Activated naive CD4-positive, alpha-beta T cell (primary cell): ENCODE measurements at places on chromosomes 2 and 18.

- DNase-seq, result no peak
Measured at GRCh38 chr2:65558743-65559142, 126.3 kb upstream of the SPRED2 start.

DNA sequence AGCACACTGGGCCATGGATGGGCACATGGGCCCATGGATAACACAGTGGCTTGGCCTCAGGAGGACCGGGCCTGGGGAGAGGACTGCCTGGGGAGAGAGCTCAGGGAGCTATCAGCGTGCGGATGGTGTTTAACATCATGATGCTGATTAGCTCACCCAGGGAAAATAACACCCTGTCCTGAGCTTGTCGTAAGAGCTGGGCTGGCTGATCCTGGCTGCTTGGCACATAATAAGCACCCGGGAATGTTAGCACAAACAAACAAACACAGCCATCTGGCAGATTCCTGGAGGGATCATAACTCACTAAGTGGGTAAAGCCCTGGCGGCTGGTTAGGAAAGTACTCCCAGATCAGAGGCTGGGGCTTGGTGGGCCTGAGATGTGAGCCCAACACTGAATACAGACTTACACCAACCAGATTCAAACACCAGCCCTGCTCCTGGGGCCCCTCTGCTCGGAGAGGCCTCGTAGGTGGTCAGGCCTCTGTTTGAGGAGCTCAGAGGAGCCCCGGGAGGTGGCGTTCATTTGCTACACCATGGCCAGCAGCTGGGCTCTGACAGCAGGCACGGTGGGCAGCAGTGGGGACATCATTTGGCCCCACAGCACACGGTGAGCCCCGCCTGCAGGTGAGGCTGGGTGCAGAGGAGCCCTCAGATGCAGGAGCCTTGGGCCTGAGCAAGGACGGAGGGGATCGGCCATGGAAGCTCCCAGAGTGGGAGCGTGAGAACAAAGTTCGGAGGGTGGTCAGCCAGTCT is 193.4 kb upstream of the HDAC4 start:
- no peak for DNase-seq

DNA sequence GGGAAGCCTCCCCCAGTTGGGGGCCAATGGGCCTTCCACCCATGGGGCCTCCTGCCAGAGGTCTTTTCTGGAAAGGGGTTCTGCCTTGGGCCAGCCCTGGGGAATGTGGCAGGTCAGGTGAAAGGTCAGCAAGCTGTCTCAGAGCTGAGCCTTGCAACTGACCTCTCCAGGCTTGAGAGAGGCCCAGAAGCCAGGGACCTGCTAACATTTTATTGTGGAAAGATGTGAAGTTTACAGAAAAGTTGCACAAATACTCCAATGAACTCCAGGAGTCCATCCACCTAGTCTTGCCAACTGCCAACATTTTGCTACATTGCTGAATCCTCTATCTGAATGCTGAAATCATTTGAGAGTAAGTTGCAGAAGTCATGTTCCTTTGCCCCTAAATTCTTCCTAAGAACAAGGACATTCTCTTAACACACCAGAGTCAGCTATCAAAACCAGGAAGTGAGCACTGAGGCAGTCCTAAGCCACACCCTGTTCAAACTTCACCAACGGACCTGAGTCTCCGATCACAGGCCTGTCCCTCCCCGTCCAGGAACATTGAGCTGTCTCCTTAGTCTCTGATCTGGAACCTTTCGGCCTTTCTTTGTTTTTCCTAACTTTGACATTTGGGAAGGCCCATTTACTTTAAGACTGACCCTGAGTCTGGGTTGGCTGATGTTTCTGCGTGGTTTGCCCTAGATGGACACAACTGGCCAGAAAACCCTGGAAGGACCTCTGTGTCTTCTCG is 4.0 kb downstream of the SNORC start:
- DNase-seq, result no peak

- no peak for DNase-seq
Measured at GRCh38 chr2:34291076-34291475, 692.0 kb upstream of the FAM98A start.

DNA sequence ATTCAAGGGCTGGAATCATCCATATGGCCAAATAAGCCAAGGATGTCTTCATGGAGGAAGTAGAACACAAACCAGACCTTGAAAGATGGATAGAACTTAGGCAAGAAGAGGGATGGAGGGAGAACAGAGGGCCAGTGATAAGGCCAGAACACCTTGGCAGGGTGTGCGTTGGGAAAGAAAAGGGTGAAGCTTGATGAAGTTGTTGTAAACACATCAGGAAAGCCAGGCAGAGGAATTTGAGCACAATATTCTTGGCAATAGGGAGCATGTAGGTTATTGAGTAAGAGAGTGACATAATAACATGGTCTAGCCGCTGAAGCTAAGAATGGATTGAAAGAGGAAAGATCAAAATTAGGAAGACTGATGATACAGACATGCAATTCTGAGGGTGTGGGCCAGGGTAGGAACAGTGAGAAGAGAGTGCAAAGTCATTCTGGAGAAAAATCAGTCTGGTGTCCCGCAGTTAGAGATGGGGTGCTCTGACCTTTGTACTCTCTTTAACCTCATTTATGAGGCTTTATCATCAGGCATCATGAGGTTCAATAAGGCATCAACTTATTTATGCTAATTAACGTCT is 41.0 kb downstream of the SLC14A2 start:
- DNase-seq, result no peak

DNA sequence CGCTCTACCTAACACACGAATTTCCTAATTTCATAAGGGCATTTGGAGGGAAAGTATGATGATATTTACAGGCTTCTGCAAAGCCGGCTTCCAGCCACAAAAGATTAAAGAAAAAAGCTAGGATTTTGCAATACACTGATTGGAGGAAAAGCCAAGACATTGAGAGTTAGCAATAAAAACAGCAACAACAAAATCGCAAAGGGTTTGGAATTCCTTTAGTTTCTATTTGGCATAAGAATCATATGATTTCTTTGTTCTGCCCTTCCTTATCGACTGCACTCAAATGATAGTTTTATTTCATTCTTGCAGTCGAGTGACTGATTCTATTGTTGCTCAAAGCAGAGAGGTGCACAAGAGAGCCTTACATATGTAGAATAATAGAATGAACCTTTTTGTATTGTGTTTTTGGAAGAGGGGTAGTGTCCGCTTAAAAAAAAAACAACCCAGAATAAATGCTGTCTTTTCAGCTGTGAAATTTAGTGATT is 3.9 kb upstream of the ZNF532 start:
- DNase-seq, result no peak

DNA sequence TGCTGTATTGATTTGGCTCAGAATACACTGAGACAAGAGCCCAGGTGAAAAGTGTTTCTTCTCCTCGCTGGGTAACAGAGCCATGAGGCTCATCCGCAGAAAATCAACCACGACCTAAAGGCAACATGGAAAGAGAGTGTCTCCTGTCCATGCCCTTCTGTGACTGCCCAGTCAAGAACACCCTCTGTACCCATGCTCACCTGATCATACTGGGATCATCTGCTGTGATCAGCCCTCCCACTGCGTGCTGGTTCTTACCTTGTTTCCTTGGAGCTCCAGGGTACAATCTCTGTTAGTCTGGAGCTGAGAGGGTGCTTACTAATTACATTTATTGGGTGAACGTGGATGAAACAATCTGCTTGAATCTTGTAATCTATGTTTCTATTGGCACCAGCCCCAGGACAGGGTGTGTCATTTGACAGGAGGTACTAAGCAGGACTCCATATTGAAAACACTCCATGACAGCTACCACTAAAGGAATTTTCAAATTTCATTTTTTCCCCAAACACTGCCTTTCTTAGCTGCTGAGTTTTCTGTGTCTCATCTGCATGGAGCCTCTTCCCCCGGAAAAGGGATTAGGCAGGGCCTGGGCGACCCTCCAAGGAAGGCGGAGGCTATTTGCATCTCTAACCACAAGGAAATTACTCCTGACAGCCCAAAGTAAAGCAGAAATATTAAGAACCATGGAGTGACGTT is 39.7 kb upstream of the GRP start:
- no peak for DNase-seq

DNA sequence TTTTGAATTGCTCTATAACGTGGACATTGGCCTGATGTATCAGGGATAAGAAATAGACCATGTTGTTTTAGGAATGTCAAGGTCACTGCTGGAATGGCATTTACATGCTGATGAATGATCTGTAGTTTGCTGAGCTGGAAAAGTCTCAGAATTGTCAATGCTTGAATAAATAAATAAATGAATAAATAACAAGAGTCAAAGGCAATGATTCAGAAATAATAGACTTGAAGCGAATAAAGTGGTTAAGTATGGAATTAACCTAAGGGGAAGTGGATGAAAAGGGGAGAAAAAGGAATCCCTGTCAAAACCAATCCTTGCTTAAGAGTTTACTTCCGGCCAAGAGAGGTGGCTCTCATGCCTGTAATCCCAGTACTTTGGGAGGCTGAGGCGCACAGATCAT is 1620.0 kb downstream of the SUCLG1 start:
- no peak for DNase-seq

DNA sequence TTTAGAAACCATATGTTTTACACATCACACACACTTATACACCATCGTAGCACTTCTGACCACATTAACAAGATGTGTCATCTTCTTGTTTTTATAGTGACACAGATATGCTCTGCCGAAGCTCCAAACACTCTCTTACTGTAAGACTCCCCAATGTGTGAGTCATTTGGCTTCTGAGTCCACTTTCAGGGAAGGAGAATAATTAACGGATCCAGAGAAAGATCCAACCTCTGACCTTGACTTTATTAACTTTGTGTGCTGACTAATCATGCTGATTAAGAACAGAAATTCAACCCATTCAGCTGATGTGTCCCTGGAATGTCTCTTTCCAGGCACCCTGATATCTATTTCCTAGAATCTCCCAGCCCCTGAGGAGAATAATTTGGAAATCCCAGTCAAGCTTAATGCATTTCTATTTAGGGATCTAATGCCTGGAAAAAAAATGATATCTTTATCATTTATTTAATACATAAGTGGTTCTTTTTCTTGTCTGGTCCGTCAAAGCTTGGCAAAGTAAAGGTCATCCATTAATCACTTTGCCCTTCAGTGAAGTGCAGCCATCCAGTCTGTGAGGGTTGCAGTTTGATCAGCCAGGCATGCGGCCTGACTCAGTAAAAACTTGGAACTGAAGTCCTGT is 615.8 kb upstream of the SYT4 start:
- no peak for DNase-seq

DNA sequence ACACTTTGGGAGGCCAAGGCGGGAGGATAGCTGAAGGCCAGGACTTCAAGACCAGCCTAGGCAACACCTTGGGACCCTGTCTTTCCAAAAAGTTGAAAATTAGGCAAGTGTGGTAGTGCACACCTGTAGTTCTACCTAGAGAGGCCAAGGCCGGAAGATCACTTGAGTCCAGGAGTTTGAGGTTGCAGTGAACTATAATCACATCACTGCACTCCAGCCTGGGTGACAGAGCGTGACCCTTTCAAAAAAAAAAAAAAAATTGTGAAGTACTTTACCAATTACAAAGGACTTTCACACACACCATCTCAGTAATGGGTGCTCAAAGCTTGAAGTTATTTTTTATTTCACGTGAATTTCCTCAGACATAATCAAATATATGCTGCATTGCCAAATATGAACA is 65.0 kb downstream of the ATAD2B start:
- DNase-seq, result no peak

DNA sequence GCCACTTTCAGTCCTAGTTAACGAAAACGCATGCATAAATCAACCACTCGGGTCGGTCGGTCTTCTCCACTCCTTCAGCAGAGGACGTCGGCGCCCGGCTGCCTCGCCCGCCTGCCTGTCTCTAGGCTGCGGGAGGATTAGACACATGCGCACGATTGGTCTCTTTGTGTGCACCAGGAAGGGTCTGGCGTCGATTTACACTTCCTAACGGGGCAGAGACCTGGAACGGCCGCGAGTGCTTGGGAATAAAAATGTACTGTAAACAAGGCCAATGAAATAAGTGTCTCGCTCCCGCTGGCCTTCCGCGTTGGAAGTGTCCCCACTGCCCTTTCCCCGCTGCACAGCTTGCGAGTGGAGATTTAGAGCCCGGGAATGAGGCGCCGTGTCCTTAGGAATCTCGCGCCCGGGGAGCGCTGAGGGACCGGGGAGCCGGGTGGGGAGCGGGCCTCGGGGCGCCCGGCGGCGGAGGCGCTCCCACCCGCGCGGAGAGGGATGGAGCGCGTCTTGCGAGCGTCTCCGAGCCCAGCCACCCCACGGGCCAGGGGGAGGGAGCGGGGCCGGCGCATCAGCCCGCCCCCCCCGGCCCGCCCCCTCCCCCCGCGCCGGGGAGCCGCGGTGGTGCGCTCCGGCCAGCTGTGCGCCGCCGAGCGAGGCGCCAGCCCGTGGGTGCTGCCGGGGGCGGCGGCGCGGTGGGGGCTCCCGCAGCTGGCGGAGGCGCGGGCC is at the start of gene DOK6:
DOK6 (plus strand) TSS at position 636 of the 723 bp plus-strand sequence.
- DNase-seq, result no peak

GRCh38 chr18:58536534-58537271 is 92.2 kb downstream of the ALPK2 start:
- DNase-seq, result no peak

DNA sequence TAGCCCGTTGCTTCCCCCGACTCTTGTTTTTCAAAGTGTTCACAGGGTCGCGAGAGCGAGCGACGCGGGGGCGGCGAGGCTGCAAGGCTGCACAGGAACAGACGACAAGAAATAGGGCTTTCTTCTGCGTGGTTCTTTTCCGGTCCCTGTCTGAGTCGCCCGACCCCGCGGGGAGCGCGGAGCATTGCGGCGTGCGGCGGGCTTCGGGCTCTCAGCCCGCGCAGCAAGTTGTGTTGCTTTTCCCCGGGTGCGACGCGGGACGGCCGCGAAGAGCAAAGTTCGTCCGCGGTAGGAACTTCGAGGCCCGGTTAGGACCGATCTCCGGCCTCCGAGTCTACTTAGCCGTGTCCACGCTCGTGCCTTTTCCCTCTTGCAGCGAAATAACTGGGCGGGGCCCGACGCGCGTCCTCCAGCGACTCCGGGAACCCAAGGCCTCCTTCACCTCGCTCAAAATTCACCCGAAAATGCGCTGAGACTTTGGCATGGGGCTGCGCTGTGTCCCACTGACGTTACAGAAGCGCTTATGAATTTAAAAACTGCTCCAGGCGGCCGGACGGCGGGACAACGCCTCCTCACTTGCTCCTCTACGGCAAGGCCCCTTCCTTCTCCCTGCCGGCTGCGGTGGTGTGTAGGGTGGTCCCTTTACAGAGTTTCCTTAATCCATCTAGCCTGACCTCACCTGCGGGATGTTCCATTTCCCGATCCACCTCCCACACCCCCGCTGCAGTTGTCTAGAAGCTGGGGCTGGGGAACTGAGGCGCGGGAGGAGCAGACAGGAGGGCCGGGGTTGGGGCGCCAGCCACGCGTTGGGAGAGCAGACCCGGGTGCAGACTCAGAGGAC is 1.5 kb upstream of the BCL2L11 start:
- peak; percentile 26 for DNase-seq

GRCh38 chr2:36520431-36520830 is 77.5 kb downstream of the FEZ2 start:
- no peak for DNase-seq

DNA sequence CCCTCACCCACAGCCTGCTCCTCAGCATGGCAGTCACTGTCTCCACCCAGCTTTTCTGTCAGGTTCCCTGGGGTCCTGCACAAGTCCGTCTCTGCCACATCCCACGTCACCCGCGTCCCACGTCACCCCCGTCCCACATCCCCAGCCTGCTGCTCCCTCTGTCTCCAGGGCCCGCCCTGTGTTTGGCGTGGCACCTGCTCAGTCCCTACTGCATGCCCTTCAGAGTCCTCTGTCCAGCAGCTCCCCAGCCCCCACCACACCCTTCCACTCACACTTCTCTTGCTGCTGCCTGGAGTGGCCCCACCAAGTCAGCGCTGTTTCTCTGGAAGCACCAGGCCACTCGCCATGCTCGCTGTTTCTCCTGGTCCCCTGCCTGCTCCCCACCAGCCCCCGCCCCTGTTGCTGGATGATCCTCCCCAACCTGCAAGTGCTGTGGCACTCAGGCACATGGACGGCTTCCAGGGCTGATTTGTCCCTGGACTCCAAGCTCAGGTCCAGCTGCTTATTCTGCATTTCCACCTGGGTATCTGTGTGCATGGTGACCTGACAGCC is 18.8 kb downstream of the ATG4B start:
- DNase-seq, result no peak
